ENCODE measurements at places on chromosomes 6 and 20. TPM values are rescaled to one million over a fixed set of nuclear protein-coding genes. Genes with fewer than 3 reads are reported as not detected.

FAM209B gene
- total RNA-seq, result not detected

DNA sequence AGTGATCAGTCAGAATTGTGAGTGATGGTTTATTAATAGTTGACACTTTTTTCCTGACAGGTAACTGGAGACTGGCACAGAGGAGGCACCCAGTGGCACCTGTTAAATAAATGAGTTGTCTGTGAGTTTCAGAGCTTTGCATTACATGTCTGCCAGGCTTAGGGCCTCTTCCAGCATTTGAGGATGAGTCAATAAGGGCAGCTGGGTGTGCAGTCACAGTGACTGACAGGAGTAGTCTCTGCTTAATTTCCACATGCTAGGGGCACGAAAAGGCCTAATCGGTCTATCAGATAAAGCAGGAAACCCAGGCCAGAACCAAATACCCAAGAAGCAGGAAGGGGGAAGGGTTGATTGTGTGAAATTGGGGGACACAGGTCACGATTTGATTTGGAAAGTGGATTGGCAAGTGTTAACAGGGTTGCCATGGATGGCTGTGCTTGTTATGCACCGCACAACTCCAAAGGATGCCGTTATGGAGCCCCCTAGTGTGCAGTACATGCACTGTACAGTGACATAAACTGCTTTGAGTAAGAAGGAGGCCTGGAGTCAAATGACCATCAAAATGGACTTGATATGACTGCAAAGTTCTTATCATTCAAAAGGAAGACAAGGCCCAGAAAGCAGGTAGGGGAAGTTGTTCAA, 111.9 kb upstream of the GGTLC1 start:
- peak; percentile 84 for DNase-seq

DNA sequence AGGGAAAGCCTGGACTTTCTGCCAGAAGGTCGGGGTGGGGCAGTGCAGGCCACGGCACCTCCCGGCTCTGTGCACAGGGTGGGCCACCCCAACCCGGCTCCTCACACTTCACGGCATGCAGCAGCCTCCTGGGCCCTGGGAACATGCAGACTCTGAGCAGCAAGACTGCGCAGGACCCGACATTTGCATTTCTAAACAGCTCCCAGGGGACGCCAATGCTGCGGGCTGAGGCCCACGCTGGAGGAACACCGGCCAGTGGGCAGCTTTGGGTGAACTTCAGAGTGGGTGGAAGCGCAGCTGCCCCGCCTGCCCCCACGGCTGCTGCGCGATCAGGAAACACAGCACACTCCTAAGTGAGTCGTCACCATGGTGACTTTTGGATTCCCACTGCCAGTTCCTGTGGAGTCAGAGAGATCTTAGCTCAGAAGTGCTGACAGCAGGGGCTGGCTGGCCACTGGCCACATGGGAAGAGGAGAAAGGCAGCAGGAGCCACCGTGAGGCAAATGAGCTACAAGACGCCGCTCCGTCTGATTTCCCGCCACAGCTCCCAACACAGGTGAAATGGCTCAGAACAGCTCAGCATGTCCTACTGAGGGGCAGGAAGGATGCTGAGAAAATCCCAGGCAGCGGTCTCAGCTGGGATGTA, 52.1 kb downstream of the RNASET2 start:
- DNase-seq, result no peak

DNA sequence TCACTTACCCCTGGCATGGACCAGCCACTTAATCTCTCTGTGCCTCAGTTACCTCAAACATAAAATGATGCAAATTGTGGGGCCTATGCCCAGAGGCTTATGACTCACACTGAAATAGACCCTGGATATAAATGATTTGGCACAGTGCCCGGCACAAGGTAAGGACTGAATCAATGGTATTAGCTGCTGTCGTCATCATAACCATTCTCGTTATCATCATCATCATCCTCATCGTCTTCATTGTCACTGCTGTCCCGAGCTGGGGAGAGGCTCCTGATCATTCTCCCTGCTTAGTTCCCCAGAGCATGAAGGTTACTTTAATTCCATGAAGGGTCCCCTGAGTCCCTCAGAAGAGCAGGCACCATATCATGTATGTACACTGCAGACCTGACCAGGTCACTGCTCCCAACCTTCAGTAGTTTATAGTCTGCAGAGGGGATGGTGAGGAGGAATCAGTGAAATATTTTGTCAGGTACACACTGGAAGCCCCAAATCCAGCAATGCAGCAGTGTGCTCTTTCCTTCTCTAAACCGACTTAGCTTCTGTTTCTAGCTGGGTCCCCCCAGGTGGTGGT, 149.3 kb downstream of the TAF4 start:
- no peak for DNase-seq

GRCh38 chr20:24612799-24613775, 143.7 kb downstream of the SYNDIG1 start:
- DNase-seq, result no peak
